ENCODE measurements at places on chromosomes 2 and 18.

DNA sequence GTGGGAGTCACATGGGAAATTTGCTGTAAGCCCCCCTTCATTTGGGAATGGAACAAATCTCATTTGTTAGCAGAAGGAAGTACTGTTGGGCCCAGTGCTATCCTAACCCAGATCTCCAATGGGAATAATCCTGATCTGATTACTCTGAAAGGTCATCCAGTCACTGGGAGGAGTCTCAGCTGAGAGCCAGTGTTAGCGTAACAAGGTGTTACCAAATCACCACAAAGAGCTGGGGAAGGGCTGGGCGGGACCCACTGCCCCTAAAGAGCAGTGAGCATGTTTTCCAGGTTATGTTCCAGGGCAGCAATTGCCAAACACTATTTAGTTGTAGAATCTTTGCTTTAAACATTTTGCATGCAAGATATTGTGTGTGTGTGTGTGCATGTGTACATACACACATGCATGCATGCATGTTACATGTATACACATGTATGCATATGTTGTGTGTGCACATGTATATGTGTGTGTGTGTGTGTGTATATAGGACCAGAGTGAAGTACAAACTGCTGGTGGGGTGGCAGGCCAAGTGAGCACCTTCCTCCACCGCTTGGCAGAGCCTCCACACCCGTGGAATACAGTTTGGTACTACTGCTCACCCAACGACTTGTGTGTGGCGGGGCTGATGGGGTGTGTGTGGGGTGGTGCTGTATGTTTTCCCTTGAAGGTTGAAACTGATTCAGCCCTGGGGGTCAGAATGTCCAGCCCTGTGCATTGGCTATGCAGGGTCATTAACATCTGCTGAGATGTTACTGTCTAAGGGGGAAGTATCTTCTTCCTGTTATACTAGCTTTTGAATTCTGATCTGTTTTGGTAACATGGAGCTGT, 15.2 kb downstream of the INPP5D start:
- no peak for DNase-seq

- DNase-seq: no peak
Observed at GRCh38 chr18:77063260-77063659, 69.3 kb downstream of the MBP start.

DNA sequence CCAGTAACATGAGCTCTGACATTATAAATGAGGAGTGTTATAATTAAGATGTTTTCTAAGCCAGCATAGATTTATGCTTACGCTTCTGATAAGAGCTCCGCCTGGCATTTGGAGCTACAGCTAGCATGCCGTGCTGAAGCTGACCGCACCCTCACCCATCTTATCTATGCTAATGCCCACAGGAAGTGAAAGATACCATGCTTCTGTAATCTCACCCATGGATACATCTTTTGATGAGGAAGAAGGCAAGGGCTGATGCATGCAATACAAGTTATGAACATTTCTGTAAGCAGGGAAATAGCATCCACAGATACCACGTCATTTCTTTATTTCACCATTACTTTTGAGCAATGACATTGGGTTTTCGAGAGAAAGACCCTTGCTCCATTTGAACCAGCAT, 82.3 kb downstream of the ARL4C start:
- no peak for DNase-seq

DNA sequence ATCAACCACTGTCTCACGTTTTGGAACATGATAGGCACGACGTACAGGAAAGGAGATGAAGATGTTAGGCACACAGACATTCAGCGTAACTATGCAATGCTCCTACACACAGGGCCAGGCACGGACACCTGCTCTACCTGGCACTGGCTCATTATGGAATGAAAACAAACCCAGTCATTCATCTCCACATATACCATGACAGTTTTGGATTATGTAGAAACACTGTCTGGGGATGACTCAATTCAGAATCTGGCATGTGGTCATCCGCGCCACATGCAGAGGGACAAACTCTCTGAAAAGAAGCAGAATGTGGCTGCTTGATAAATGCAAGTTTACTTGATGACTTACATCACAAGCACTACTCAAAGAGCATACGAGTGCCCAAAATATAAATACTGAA, 29.5 kb upstream of the NFU1 start:
- DNase-seq: no peak

DNA sequence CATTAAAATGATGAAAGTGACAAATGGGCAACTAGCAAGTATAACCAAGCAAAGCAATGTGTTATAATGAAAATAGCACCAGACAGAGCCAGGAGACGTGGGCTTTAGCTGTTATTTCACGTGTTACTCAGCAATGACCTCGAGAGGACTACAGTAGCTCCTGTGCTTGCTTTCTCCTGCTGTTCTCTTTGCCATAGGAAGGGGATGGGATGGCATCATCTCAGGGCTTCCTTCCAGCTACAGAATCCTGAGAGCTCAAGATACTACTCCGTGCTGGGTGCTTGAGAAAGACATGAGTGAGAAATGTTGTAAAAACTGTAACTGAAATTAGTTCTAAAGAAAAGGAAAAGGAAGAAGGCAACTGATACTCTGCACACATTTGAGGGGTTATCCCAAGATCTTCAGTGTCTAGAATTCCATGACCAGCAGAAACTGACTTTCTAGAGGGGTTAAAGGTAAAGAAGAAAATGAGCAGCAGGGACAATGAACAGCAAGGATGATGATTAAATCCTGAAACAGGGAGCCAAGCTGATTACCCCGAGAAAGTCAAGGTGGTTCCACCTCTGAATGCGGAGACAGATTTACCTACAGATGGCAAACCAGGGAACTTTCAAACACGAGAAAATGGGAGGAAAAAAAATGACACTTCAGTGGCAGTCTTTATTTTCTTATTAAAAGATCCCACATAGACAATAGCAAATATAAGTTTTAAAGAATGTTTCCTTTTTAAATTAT, 33.4 kb downstream of the GAREM1 start:
- no peak for DNase-seq

GRCh38 chr2:164877927-164878326, 36.3 kb upstream of the COBLL1 start:
- no peak for DNase-seq

- no peak for DNase-seq
Observed at GRCh38 chr2:20212871-20213503, 11.9 kb downstream of the SDC1 start.

GRCh38 chr2:223548194-223548593, 54.0 kb downstream of the SCG2 start:
- DNase-seq: no peak

DNA sequence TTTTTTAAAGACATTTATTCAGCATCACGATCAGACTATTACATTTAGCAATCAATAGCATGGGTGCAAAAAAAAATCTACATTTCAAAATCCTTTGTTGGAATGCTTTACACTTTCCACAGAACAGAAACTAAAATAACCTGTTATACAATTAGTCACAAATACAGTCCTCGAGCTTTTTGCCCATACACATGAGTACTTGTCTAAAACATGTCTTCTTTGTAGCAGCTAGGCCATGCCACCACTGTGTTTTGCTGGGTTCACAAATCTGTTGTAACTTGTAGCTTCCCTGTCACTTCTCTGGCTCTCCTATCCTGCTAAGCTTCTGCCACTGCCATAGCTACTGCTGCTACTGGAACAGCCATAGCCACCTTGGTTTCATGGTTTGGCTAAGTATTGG, 24.4 kb upstream of the ADAM23 start:
- DNase-seq: no peak

- no peak for DNase-seq
Observed at GRCh38 chr18:11237066-11237465, 87.7 kb upstream of the PIEZO2 start.

GRCh38 chr2:15259356-15259756, 301.8 kb downstream of the NBAS start:
- DNase-seq: no peak

DNA sequence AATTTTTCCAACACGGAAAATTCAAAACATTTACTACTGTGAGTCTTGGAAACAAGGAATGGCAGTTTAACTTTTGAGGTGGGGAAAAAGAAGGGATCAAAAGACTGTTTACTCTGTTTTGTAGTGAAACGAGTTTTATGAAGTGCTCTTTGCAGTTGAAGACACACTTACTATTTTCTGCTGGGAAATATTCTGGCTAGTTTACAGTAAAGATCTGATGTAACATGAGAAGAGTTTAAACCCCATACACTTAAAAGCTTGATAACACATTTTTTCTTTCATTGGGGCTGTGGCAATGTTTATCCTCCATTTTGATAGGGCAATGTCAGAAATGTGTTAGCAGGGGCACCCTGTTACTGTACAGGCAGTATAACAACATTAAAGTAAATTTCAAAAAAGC, 124.9 kb upstream of the SMAD7 start:
- DNase-seq: no peak

- no peak for DNase-seq
Observed at GRCh38 chr2:101089419-101089818, 61.8 kb downstream of the TBC1D8 start.

GRCh38 chr2:28129955-28130695, 239.6 kb downstream of the BABAM2 start:
- DNase-seq: no peak

- no peak for DNase-seq
Observed at GRCh38 chr2:236370847-236371409, 106.7 kb upstream of the ASB18 start.

GRCh38 chr2:126325202-126325601, 330.8 kb upstream of the GYPC start:
- no peak for DNase-seq

GRCh38 chr2:80461505-80462197, 157.1 kb upstream of the LRRTM1 start:
- no peak for DNase-seq

DNA sequence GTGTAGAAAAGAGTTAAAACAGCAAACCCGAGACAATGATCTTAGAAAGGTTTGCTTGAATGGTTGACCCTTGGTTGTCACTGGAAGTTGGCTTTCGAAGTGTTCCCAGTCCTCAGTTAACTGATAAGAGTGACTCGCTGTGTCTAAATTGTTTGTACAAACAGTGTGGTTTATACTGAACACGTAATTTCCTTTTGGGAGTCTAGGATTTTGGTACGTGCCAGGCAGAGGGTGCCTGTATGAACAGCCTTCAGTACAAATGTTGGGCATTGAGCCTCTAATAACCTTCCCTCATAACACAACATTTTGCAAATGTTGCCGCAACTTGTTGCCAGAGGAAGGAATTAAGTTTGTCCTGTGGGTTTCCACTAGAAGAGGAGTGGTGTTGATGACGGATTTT, 95.8 kb upstream of the DPP10 start:
- no peak for DNase-seq

- DNase-seq: no peak
Observed at GRCh38 chr18:51513517-51513916, 316.0 kb upstream of the MEX3C start.

DNA sequence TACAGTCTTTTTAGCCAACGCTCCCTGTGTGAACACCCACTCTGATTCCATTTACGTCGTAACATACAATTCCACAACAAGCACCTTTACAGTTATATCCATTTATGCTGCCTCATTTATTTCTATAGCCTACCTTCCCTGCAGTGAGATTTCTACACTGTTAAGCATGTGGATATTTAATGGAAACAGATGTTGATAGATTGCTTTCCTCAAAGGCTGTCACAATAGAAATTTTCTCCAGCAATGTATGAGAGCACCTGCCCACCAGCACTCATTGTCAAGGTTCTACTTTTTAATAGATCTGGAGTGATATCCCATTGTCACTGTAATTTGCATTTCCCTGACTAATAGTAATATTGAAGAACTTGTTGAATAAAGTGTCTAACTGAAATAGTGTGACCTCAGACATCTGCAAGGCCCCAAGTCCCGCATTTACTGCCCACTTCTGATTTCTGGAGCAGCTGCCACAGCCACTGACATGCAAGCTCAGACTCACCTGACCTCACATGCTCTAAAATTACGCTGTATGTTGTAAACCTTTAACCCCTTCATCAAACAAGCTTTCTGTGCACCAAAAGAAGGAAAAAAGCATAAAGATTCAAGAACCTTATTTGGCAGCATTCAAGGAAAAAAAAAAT, 295.1 kb downstream of the CNTNAP5 start:
- DNase-seq: no peak

DNA sequence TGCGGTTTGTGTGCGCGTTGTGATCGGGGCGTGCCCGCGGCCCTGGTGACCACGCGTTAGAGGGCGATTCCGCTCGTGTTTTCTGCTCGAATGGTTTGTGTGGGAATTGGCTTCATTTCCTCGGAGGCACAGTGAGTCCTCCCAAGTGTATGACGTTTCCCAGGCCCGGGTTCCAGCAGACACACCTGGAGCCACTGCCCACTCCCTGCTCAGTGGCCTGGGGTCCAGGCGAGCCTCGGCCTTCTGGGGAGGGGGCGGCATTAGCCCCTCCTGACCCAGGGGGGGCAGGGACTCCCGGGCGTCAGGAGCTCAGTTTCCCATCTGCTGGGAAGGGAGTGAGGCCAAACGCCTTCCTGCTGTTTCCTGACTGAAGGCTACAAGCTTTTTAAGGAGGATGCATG, 92.1 kb downstream of the NFATC1 start:
- no peak for DNase-seq

DNA sequence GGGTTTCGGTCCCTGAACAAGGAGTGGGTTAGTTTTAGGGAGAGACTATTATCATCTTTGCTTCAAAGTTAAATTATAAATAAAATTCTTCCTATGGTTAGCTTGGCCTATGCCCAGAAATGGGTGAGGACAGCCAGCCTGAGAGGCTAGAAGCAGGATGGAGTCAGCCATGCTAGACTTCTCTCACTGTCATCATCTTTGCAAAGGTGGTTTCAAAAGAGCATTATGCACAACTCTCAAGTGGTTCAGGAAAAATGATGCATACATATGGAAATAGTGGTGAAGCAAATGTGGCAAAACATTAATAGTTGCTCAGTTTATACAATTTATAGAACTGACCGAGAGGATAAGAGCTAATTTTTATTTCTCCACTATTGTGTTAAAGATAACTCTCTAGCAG, 283.9 kb upstream of the FBXO11 start:
- no peak for DNase-seq

GRCh38 chr2:42922790-42923579, 130.6 kb upstream of the HAAO start:
- DNase-seq: no peak

- no peak for DNase-seq
Observed at GRCh38 chr18:45521777-45522176, 93.5 kb upstream of the SLC14A2 start.

GRCh38 chr2:6443061-6443823, 422.5 kb downstream of the CMPK2 start:
- DNase-seq: no peak

GRCh38 chr2:138780446-138780880, 273 bp upstream of the NXPH2 start:
- DNase-seq: no peak

DNA sequence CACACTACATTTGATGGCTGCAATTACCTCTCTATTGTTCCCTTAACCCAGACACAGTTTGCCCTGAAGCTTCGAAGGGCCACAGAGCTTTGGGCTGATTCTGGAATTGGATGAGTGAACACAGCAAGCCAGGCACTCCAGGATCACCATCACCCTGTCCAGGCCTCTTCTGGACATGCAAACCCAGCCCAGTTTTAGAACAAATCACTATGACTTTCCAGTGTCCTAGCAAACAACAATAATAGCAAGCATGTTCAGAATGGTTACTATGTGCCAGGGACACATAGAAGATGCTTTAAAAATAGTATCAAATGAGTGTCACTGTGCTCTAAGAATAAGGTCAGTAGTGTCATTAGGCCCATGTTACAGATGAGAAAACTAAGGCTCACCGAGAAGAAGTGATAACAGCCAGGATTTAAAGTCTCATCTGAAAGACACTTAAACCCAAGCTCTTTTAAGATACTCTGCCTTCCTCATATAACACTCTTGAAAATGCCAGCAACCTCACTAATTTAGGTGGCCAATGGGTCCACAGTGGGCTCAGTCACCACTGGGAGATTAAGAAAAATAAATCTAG, 191.7 kb upstream of the STK17B start:
- DNase-seq: no peak

All from hippocampal formation (tissue), 2 donors.